CD4-positive, CD25-positive, alpha-beta regulatory T cell (primary cell): ENCODE measurements at places on chromosomes 16 and 17. TPM values are rescaled to one million over a fixed set of nuclear protein-coding genes. Genes with fewer than 3 reads are reported as not detected.

- no peak for DNase-seq
These were observed 742 bp upstream of the FBXO31 start for GRCh38 chr16:87384162-87384874.

DNA sequence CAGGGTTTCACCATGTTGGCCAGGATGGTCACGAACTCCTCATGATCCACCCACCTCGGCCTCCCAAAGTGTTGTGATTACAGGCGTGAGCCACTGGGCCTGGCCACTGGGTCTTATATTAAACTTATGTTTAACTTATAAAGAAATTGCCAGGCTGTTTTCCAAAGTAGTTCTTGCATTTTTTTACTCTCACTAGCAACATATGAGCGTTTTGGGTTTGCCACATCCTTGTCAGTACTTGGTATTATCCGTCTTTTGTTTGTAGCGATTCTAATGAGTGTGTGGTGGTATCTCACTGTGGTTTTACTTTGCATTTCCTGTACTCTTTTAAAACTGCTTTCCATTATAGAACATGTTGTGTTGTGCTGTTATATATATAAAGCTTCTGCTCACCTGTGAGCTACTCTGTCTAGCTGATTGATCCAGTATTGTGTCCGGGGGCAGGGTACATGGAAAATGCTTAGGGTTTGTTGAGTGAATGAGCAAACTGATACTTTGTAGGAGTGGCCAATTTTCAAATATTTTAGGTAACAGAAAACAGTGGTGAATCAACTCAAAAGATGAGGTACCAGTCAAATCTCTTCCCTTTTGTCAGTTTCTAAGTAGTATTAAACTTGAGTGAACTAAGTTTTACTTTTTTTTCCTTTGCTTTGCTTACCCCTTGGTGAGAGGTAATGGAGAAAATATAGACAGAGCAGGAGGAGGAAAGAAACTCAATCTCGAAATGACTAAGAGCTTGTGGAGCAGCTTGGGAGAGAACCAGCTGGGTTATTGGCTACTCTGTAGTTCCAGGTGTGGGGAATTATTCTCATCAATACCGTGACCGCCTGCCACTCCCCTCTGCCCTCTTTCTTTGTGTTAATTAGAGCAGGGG lies 75.8 kb downstream of the PITPNC1 start:
- DNase-seq, result peak; percentile 68

The NUP93 gene
- 77.8 TPM for polyA plus RNA-seq

The CA5A gene
- not detected for polyA plus RNA-seq

The DOC2A gene
- not detected for polyA plus RNA-seq

The KRTAP4-3 gene
- polyA plus RNA-seq, result not detected

DNA sequence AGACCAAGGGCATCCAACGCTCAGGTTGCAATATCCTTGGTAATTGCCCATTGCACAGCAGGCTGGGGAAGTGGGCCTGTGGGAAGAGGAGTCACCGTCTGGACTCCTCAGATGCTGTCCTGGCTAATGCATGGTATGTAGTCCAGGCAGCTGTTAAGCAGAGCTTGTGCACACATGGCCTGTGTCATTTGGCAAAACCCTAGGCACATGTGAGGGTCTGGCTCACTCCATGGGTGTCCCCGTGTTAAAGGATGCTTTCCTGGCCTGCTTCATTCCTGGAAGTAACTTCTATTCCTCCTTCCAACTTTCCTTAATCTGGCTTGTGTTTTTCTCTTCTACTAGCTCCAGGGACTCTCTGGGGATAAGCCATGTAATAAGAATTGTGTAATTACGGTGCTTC lies 378.0 kb upstream of the CA10 start:
- DNase-seq, result no peak

The KRTAP1-1 gene
- not detected for polyA plus RNA-seq

- DNase-seq, result no peak
These were observed 52.9 kb downstream of the NF1 start for GRCh38 chr17:31147507-31148202.

DNA sequence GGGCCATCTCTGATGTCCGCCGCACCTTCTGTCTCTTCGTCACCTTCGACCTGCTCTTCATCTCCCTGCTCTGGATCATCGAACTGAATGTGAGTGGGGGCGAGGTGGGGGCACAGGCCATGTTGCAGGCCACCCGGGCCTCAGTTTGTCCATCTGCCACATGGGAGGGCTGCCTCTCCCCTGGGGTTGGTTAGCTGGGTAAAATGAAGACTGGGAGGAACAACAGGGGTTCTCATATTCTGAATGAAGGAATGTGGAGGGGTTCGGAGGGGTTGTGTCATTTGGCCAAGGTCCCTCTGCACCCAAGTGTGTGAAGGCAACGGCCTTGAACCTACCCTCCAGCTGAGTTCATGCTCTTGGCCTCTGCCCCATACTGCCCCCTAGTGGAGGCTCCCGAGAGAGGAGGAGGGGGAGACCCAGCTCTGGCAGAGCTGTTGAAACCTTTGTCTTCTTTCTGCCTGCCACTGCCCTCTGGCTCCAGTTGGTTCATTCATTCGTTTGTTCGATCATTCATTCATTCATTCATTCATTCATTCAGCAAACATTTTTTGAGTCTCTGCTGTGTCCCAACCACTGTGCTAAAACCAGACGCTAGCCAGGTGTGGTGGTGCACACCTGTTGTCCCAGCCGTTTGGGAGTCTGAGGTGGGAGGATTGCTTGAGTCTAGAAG lies 11.4 kb upstream of the TCAP start:
- DNase-seq, result peak; percentile 70

The HIC1 gene
- polyA plus RNA-seq, result not detected

DNA sequence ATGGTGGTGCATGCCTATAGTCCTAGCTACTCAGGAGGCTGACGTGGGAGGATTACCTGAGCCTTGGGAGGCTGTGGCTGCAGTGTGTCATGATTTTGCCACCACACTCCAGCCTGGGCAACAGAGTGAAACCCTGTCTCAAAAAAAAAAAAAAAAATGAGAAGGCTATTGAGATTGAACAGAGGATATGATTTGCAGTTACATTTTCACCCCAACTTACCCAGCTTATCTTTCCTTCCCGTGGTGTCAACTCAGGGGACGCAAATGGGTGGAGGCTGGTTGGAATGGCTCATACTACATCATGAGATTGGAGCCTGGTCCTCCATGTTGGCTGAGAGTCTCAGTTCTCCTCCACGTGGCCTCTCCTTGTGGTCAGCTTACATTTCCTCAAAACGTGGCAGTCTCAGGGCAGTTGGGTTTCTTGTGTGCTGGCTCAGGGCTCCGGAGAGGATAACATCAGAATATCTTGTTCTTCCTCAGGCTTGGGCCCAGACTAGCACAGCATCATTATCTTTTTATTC lies 17.2 kb upstream of the NSMCE1 start:
- DNase-seq, result no peak

The SLC38A8 gene
- polyA plus RNA-seq, result not detected

GRCh38 chr17:3998436-3998835 lies 34.2 kb upstream of the ATP2A3 start:
- no peak for DNase-seq
